ENCODE measurements at places on chromosomes 1 and 21. TPM values are rescaled to one million over a fixed set of nuclear protein-coding genes. Genes with fewer than 3 reads are reported as not detected.

GRCh38 chr1:88680471-88680870 lies 3.6 kb upstream of the PKN2 start:
- no peaks in the 10 kb centered on the region for H3K36me3 ChIP-seq
- no peak overlapping the region for H3K4me3 ChIP-seq
- H3K27ac ChIP-seq: no peak overlapping the region

- no peak for DNase-seq
- H3K36me3 ChIP-seq: no peaks in the 10 kb centered on the region
- no peaks in the 10 kb centered on the region for H3K4me1 ChIP-seq
- no peak overlapping the region for H3K4me3 ChIP-seq
- H3K27me3 ChIP-seq: no peaks in the 10 kb centered on the region
- H3K27ac ChIP-seq: no peak overlapping the region
Measured at GRCh38 chr1:33725037-33725436, 138.8 kb upstream of the HMGB4 start.

Gene TMEM269
- 0.13 TPM for total RNA-seq

Gene LCE1E
- total RNA-seq: not detected

- H3K4me1 ChIP-seq: no peaks in the 10 kb centered on the region
- H3K36me3 ChIP-seq: no peaks in the 10 kb centered on the region
- no peaks in the 10 kb centered on the region for H3K27me3 ChIP-seq
- no peak overlapping the region for H3K4me3 ChIP-seq
- no peak overlapping the region for H3K27ac ChIP-seq
Measured at GRCh38 chr1:219419065-219419464, 193.8 kb downstream of the ZC3H11B start.
